ENCODE measurements at places on chromosomes 6 and 20. TPM values are rescaled to one million over a fixed set of nuclear protein-coding genes. Genes with fewer than 3 reads are reported as not detected.

The HMGCLL1 gene
- total RNA-seq = 0.28 TPM

The ANKRD66 gene
- not detected for total RNA-seq

The SLC2A10 gene
- total RNA-seq = 32.2 TPM

The TMEM217 gene
- total RNA-seq = 2.5 TPM

The DACT2 gene
- total RNA-seq = 2.7 TPM

The SLC17A2 gene
- total RNA-seq = not detected

The IL17F gene
- total RNA-seq = not detected

The UST gene
- total RNA-seq = 26.8 TPM

The PRDM13 gene
- total RNA-seq = not detected

The CAGE1 gene
- under 0.01 TPM for total RNA-seq

The WRNIP1 gene
- 62.9 TPM for total RNA-seq

The TRAPPC3L gene
- total RNA-seq = under 0.01 TPM
